ENCODE measurements at places on chromosomes 6 and 20.

DNA sequence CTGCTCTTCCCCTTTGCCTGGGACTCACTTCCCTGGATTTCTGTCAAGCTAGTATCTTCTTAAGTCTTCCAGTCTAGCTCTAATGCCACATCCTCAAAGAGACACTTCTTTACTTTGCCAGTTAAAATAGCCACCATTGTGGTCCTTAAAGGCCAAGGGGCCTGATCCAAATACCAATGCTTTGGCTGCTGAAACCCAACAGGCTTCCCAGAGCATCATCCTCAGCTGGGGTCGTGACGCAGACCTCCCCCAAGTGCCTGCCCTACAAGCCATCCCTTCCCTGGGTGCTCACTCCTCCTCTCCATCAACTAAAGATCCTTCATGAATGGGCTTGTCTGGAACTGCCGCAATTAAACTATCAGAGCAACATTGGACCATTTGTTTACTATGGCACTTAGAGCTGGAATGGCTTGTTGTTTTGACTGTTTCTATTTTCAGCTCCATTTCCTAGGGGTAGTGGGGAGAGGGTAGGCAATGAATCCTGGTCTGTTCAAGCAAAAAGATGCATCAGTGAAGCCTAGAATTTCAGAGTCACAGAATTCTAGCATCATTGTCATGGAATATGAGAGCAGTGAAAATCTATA lies 79.6 kb upstream of the SIRPA start:
- no peak for DNase-seq

GRCh38 chr6:35622283-35622682 lies 66.4 kb downstream of the FKBP5 start:
- no peak for DNase-seq

DNA sequence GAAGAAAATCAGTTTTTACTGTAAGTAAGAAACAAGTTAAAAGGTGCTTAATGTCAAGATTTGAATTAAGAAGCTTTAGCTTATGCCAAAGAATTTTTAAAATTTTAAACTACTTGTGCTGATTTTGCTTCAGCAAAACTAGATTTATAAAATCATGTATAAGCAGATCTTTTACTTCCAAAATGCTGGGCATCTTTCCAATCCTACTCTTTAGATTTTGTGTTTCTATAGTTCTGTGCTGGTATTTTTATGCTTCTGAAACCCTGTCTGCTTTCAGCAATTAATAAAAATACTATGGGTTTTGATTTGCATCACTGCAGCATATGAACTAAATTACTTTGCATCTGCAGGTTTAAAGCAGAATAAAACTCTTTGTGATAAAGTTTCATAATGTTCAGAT lies 238.6 kb upstream of the RNF217 start:
- DNase-seq, result no peak

GRCh38 chr6:107493158-107494057 lies 3.5 kb downstream of the SOBP start:
- DNase-seq, result no peak

GRCh38 chr20:6744180-6744579 lies 23.3 kb upstream of the BMP2 start:
- DNase-seq, result no peak

DNA sequence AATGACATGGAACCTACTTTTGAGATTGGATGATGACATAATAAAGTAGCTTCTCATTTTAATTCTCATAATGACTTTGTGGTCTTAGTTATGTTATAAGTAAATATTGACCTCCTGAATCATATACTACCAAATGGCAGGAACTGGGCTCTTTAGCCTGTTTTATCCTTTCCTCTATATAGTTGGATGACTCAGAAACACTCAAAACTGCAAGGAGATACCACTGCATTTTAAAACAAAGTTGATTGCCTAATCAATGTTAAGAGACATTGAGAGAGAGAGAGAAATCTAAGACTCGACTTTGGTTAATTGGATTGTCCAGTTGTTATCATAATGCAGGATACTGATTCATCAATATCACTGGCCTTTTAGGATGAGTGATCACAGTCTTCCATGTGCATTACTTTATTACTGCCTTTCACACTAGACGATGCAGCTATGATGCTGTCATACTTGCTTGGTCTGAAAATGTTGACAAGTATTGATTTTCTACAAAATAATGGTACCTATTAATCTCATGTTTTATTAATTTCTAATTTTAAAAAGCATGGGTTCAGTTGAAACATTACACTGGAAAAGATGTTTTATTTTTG lies 320.0 kb downstream of the NKAIN2 start:
- DNase-seq, result no peak

- DNase-seq, result no peak
Measured at GRCh38 chr20:59438201-59438600, 137.8 kb downstream of the EDN3 start.

- no peak for DNase-seq
Measured at GRCh38 chr20:63120808-63121090, 95.2 kb downstream of the YTHDF1 start.

GRCh38 chr6:17031961-17032360 lies 69.9 kb upstream of the STMND1 start:
- no peak for DNase-seq

DNA sequence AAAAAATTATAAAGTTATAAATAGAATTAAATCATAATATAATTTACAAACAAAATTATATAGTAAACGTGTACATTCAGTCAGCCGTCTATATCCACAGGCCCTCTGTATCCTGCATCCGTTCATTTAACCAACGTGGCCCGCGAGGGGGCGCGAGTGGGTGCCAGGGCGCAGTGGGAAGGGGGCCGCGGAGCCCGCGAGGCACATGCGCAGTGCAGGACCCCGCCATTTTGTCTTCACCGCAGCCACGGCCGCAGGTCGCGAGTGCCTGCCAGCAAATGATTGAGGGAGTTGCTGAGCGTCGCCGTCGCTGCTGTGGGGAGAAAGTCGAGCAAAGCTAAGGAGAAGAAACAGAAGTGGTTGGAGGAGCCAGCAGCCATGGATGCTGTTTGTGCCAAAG lies 53.4 kb upstream of the ECI2 start:
- DNase-seq, result no peak

- DNase-seq, result no peak
Measured at GRCh38 chr20:60092729-60093128, 134.5 kb downstream of the CDH26 start.

DNA sequence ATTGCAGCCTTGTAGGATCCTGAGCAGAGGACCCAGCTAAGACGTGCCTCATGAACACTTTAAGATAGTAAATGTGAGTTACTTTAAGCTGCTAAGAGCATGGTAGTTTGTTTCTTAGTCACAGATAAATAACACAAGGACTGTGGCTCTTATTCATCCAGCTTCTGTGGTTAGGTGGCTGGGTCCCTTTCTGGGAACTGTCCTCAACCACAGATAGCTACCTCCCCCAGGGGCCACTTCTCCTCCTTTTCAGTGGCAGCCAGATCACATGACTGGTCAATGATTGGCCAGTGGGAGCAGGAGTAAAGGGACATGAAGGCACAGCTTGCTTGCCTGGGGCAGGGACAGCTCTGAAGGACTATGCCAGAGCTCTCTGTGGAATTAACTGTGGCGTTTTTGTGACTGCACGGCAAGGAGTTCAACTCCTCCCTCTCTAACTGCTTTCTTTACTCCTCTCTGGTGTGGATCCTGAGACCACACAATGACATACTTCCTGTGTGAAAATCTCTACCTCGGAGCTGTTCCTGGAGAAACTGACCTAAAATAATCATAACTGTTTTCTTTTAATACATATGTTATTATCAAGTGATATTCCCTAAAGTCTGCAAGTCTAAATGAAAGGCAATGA lies 76.5 kb downstream of the NRN1 start:
- DNase-seq, result no peak

GRCh38 chr6:152845421-152845820 lies 94.8 kb downstream of the VIP start:
- no peak for DNase-seq

GRCh38 chr6:157219201-157220200 lies 103.8 kb downstream of the TMEM242 start:
- no peak for DNase-seq

- DNase-seq, result no peak
Measured at GRCh38 chr20:33640287-33640686, 21.8 kb upstream of the C20orf144 start.

DNA sequence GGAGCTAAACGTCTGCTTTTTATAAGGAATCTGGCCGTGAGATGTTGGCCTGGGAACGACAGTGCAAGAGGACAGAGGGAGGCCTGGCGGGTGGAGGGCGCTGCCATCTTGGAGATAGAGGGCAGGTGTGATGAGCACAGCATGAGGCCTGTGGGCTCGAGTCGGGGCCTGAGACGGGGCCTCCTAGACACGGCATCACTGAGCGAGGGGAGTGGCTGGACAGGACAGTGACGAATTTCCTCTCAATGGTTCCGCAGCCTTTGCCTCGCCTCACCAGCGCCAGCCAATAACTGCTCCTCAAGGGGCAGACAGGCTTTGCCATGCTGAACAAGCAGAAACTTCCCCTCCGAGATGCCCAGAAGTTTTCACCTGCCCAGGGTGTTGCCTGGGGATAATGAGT lies 376.7 kb downstream of the THBS2 start:
- no peak for DNase-seq

GRCh38 chr20:61300293-61300692 lies 48.2 kb downstream of the CDH4 start:
- no peak for DNase-seq

DNA sequence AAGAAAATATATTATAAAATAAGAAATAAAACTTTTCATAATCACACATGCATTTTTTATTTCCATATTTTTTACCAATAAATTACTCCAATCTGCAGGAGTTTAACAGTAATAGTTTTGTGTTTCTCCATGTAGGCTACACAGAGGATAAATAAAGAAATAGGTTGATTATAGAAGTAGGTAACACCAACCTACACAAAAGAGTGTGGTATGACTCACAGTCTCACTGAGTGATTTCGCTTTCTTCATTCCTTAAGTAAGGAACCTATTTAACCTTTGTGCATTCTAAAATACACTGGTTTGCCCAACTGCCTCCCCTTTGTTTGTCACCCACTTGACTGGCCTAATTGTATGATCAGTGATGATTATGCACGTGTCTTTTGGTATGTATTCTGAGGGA lies 244.2 kb upstream of the RIMS1 start:
- no peak for DNase-seq

DNA sequence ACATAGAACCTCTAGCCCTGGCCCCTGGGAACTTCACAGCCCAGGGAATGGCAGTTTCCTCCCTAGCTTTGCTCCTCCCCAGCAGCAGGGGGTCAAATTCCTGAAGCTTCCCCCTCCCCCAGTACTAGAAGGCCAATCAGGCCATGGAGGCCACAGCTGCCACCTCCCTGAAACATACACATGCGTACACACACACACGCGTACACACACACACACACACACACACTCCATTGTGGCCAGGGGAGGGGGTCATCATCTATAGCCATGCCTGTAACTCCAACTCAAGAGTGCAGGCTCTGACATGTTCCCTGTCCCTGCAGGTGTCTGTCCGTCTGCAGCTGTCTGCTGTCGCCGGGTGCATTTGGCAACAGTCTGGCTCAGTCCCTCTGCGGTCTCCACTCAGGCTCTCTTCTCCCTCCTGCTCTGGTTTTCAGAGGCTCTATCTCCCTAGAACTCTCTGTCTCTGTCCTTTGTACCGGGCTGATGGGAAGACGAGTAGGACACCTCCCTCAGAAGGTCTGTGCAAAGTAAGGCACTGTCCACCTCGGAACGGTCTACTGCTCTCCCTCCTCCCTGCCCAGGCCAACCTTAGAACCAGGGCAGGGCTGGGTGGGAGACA lies 1.4 kb downstream of the LRFN2 start:
- DNase-seq, result no peak

GRCh38 chr6:3449750-3450305 lies 7.0 kb downstream of the SLC22A23 start:
- DNase-seq, result no peak

DNA sequence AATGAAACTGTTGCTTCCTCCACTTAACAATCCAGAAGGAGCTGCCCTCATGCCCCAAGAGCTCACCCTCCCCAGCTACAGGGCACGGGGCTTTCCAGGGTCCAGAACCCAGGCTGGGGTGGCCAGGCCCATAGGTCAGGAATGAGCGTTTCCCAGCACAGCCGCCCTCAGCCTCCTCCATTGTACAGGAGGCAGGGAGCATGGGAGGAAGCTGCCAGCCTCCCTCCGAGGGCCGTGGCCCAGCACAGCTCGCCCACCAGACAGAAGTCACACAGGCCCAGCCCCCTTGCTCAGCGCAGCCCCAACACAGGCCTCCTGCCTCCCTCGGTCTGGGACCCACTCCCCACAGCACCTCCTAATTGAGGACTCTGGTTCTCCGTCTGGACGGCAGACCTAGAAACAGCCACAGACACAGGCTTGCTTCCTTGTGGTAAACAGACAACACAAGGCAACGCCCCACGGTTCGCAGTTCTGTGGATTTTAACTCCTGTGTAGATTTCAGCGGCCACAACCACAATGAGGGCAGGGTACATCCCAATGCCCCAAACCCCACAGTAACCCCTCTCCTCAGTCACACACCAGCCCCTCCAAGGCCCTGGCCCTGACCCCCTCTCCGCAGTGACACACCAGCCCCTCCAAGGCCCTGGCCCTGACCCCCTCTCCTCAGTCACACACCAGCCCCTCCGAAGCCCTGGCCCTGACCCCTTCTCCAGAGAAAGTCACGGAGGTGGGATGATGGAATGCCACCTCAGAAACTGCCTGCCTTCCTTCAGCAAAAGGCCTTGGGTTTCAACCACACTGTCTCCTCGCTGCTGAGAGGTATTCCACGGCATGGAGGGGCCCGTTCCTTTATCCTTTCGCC lies 173.5 kb downstream of the DLL1 start:
- no peak for DNase-seq

DNA sequence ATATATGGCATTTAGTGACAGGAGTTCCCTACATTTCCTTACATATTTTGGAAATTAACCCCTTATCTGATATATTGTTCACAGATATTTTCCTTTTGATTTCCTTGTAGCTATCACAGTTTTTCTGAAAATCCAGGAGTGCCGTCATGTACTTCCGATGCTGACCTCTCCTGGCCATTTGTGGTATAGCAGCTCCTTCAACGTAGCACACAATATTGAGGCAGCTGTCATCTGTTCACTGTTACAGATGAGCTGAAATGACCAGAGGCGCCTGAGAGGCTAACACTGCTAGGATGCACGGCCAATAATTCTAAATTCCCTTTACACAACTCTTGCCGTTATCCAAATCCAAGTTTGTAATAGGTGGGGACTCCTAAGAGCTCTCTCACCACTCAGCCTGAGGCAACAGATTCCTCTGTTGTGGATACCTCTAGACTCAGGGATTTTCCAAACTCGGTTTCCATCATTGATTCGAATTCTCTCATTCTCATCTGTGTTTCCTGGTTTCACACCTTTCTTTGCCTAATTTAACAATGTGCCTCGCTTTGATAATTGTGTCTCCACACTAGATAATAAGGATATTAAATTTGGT lies 53.0 kb downstream of the MMUT start:
- DNase-seq, result peak; percentile 25

GRCh38 chr20:58523072-58523970 lies 8.1 kb upstream of the APCDD1L start:
- no peak for DNase-seq

- DNase-seq, result no peak
Measured at GRCh38 chr20:63497946-63498935, 642 bp downstream of the EEF1A2 start.

GRCh38 chr6:56019973-56020372 lies 144.6 kb upstream of the BMP5 start:
- DNase-seq, result no peak

All from activated CD4-positive, alpha-beta T cell treated with anti-CD3 and anti-CD28 coated beads, Interleukin-2, amount 50 U/mL, for 24 hours (primary cell).